ENCODE measurements at places on chromosomes 3 and 15.

DNA sequence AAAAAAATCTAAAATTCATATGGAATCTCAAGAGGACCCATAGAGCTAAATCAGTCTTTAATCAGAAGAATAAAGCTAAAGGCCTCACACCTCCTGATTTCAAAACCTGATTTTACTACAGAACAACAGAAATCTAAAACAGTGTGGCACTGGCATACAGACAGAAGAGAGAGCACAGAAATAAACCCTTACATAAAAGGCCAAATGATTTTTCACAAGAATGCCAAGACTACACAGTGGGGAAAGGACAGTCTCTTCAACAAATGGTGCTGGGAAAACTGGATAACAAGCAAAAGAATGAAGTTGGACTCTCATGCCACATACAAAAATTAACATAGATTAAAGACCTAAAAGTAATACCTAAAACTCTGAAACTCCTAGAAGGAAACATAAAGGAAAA lies 10.1 kb downstream of the TOP2B start:
- DNase-seq = no peak

- DNase-seq = no peak
Observed at GRCh38 chr3:182567700-182568099, 225.6 kb upstream of the ATP11B start.

GRCh38 chr3:173096140-173096539 lies 44.9 kb downstream of the SPATA16 start:
- no peak for DNase-seq

DNA sequence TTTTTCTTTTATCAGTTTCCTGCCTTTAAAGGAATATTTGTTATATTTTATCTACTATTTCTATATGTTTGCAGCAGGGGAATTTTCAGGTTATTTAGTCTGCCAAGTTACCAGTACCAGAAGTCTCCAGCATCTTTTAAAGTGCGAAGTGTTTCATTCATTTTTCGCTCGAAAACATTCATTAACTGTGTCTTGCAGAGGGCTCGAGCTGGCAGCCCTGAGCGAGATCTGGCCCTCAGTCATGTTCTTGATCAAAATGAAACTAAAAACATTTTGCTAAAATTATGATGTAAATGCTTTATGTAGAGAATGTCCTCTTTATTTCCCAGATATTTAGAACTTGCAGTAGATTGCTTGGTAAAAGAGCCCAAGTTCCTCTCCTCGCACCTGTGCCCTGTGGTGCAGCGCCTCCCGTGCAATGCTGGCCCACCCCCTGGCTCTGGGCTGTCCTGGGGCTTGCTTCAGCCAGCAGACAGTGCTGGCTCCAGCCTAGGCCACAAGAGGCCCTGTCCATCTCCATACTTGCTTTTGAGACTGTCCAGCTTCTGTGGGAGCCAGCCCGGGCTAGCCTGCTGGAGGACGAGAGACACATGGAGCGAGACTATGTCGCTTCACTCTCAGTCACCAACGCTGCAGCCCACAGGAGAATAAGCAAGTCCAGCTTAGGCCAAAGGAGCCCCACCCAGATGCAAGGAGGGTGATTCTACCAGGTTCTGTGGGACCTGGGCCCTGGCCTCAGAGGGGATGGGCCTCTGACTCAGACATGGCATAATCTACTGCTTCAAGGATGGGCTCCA lies 71.9 kb upstream of the PRR23E start:
- no peak for DNase-seq

DNA sequence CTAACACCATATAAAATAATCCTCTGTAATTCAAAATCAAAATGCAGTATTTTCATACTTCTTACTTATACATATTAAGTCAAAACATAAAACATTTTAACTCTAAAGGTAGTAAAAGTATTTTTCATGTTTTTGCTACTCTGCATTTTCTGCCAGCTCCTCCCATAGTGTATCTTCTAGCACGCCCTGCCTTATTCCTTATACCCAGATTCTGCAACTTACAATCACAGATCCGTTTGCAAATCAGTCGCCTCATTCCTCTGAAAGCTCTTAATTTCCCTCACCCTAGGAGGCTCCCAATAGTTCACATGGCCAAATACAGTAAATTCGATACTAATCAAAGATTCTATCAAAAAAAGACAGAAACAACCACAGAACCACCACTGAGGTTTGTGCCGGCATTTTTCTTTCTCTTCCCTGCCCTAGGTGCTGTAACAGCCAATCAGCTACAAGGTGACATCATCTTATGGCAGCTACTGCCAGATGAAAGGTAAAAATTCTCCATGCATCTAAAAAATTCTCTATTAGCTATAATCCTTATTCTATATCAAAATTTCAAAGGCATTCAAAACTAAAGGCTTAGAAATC lies 72.9 kb downstream of the CLASP2 start:
- no peak for DNase-seq

Data from stimulated activated CD4-positive, alpha-beta T cell treated with anti-CD3 and anti-CD28 coated beads, TNF-alpha, amount 100 ng/mL, for 48 hours (primary cell).